Endothelial cell of umbilical vein (primary cell): ENCODE measurements at places on chromosomes 1 and 21.

DNA sequence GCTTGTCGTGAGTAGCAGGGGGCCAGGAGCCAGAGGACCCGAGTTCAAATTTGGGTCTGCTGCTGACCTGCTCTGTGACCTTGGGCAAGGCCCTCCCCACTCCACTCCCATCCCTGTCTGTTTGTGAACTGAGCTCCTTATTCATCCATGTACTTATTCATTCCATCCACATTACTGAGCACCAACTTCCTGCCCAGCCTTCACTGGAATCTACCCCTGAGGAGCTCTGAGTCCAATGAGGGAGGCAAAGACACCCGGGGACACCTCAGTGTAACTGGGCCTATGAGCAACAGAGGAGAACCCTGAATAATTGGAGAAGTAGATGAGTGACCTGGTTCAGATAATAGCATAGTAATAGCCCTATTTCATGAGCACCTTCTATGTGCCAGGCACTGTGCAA lies 8.9 kb downstream of the BSND start:
- H3K36me3 ChIP-seq, result no peaks in the 10 kb centered on the region
- no peaks in the 10 kb centered on the region for H3K4me1 ChIP-seq
- DNase-seq, result no peak
- H3K4me3 ChIP-seq, result no peak overlapping the region

DNA sequence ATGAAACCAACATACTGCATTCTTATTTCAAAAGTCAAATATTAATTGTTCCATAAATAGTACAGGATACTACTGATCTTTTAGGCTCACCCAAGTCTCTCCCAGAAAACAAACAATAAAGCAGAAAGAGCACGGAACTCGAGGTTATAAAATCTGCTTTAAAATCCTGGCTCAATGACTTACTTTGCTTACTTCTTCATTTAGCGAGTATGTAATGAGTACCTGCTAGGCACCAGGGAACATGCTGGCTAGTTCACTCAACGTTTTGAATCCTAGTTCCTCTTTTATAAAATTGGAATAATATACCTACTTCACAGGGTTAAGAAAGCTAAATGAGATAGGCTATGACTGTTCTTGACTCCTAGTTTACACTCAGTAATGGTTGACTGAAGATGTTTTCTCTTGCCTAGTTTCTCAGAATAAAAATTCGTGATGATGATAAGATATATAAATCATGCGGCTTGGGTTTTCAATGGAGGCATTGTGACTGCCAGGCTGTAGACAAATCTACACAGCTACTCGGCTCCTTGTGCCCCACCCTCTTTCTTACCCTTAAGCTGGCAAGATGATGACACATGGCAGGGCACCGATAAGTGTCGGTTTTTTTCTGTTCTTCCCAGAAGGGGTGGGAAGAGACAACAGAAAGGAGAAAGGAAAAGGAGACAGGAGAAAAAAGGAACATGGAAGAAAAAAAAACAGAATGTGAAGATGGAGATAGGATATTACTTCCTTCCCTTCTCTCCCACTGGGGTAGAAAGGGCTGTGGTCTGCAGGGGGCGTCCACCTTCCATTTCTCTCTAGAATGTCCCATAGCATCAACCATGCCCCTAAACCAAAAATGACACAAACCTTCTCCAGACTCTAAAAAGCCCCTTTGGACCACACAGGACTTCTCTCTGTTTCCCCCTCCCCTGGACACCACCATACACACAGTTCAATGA lies 507.1 kb downstream of the SMYD3 start:
- H3K27ac ChIP-seq, result no peak overlapping the region
- DNase-seq, result no peak
- H3K4me1 ChIP-seq, result no peaks in the 10 kb centered on the region
- H3K27me3 ChIP-seq, result no peaks in the 10 kb centered on the region
- no peaks in the 10 kb centered on the region for H3K36me3 ChIP-seq

DNA sequence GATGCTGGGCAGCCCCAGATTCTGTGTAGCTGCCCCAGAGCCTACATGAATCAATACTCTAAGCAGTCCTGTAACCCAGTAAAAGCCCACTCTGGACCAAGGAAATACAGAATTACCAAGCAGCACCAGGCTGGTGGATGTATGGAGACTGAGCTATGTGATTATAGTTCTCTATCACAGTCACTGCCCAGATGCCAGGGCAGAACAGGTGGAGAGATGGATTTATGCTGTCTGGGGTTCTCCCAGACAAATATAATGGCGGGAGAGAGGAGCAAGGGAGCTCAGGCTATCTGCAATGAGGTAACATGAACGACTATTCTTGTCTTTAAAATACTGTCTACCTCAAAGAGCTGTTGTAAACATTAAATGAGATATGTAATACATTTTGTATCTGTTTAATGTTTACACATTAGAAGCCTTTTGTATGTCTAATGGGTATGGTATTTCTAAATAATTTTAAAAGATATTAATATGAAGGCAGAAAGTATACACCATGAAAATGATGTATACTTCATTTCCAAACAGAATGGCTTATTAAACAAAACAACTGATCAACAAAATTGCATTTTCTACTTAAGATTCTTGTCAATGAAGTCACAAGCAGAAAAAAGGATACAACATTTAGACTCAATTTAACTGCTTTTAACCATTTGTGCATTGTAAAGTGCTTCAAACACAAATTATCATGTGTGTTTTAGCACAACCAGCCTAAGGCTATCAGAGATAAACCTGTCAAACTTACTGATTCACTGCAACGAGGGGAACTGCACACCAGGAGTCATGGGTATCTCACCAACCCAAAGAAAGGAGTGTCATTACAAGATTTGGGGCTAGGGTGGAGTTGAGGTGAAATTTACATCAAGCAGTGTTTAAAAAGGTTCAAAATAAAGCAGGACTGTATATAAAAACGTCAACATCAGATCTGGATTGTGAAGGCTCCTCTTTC lies 3.0 kb downstream of the SDE2 start:
- no peak overlapping the region for H3K4me3 ChIP-seq
- H3K4me1 ChIP-seq, result peaks cover 33% of the 10 kb centered on the region
- peak overlapping the region; percentile 51 for H3K27ac ChIP-seq
- H3K27me3 ChIP-seq, result no peaks in the 10 kb centered on the region
- DNase-seq, result no peak

- no peaks in the 10 kb centered on the region for H3K27me3 ChIP-seq
- H3K36me3 ChIP-seq, result no peaks in the 10 kb centered on the region
- peaks cover 46% of the 10 kb centered on the region for H3K4me1 ChIP-seq
- peak overlapping the region; percentile 72 for H3K4me3 ChIP-seq
- DNase-seq, result peak; percentile 61
- H3K27ac ChIP-seq, result peak overlapping the region; percentile 75
Observed at GRCh38 chr1:84298328-84298683, 3.2 kb upstream of the SAMD13 start.

DNA sequence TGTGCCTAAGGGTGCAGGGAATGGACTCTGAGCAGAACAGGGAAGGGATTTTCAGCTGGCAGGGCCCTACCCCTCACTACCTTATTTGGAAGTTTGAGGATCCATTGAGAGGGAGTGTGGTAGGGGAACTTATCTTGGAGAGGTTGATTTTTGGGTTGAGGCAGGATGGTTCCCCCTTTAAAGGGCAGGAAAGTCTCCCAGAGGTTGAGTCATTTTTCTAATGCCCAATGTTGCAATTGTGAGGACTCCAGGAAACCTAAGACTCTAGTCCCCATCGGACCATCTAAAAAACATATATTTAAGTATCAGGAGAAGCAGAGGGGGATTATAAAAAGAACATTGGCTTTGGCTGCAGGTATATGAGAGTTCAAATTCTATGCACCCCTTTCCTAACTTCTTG lies 47.3 kb downstream of the SAMD13 start:
- H3K4me3 ChIP-seq, result no peak overlapping the region
- no peak for DNase-seq
- no peak overlapping the region for H3K27ac ChIP-seq

DNA sequence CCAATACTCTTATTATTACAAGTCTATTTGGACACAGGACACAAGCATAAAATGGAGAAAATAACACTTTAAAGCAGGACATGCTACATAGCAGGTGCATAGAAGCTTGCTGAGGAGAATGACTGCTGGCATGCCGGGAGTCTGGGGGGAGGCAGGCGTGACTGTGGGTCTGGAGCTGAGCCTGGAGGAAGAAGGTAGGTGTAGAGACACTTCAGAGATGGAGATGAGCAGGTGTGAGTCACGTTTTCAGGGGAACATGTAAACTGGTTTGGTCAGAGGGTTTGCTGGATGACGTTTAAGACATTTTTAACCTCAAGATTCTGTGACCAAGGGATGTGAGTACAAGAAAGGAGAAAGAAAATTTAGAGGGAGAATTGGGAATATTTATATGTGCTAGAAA lies 24.5 kb downstream of the OSCP1 start:
- DNase-seq, result no peak
- no peaks in the 10 kb centered on the region for H3K4me1 ChIP-seq
- H3K27ac ChIP-seq, result no peak overlapping the region
- no peaks in the 10 kb centered on the region for H3K27me3 ChIP-seq
- no peak overlapping the region for H3K4me3 ChIP-seq

- H3K4me1 ChIP-seq, result peaks cover 47% of the 10 kb centered on the region
- no peaks in the 10 kb centered on the region for H3K27me3 ChIP-seq
- DNase-seq, result no peak
- H3K4me3 ChIP-seq, result no peak overlapping the region
- H3K36me3 ChIP-seq, result no peaks in the 10 kb centered on the region
Observed at GRCh38 chr1:161771973-161772372, 5.9 kb downstream of the ATF6 start.

DNA sequence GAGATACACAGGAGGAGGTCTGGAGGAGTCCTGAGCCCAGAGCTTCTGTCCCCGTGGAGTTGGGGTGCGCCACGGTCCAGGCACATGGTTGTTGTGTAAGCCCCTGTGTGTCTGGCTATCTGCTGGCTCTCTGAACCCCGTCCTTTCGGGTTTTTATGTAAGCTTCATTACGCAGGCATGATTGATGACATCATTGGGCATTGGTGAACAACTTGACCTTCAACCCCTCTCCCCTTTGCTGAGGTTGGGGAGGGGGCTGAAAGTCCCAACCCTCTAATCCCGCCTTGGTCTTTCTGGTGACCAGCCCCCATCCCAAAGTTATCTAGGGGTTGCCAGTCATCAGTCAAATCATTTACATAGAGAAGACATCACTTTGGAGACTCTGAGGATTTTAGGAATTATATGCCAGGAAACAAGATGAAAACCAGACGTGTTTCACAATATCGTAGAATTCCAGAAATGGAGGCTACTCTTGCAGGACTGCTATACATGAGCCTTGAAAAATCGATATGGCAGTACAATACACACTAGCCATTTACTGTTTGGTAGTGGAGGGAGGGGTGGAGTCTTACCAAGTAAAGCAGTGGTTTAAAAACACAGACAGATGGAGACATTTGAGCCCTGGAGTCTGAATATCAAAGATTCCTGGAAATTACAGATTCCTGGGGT lies 69.8 kb upstream of the SCAF4 start:
- no peak for DNase-seq
- no peak overlapping the region for H3K4me3 ChIP-seq
- no peaks in the 10 kb centered on the region for H3K4me1 ChIP-seq
- no peaks in the 10 kb centered on the region for H3K27me3 ChIP-seq
- H3K36me3 ChIP-seq, result no peaks in the 10 kb centered on the region
- no peak overlapping the region for H3K27ac ChIP-seq

DNA sequence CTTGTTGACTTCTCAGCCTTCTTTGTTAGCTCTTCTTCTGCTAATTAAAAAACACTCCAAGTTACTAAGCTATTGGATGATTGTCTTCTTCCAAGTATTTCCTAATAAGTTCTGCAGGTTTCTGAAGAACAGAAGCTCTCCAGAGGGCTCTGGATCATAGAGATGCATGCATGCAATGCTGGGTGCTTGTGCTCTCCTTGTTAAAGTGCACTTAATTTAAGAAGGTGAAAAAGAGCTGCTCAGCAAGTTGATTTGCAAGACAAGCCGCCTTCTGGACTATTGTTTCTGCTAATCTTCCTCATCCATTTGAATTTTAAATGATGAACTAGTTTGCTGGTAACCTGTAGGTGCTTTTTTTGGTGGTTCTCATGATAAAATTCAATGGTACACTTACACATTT lies 16.1 kb downstream of the RRP15 start:
- no peak for DNase-seq
- H3K27me3 ChIP-seq, result no peaks in the 10 kb centered on the region
- H3K4me3 ChIP-seq, result no peak overlapping the region
- H3K36me3 ChIP-seq, result no peaks in the 10 kb centered on the region
- H3K27ac ChIP-seq, result no peak overlapping the region
- no peaks in the 10 kb centered on the region for H3K4me1 ChIP-seq

DNA sequence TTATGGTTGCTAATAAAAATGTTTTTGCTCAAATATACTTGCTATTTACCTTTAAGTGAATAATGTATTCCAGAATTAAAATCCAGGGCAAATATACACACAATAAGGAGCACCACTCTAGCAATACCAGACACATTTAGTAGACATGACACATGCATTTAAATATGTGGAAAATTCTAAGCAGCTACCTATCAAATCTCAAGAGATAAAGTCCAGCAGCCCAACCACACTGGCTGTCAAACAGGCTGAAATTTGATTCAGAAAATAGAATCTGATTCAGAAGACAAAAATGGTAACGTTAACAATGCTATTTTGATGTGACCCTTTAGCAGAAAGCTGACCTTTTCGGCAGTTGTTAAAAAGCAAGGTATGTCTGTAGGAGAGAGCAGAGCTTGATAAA lies 42.3 kb downstream of the PLEKHO1 start:
- H3K27me3 ChIP-seq, result no peaks in the 10 kb centered on the region
- H3K4me3 ChIP-seq, result no peak overlapping the region
- H3K36me3 ChIP-seq, result no peaks in the 10 kb centered on the region
- H3K4me1 ChIP-seq, result no peaks in the 10 kb centered on the region
- DNase-seq, result no peak
